ENCODE measurements at places on chromosomes 13 and 19. TPM values are rescaled to one million over a fixed set of nuclear protein-coding genes. Genes with fewer than 3 reads are reported as not detected.

The C3 gene
- not detected for total RNA-seq

DNA sequence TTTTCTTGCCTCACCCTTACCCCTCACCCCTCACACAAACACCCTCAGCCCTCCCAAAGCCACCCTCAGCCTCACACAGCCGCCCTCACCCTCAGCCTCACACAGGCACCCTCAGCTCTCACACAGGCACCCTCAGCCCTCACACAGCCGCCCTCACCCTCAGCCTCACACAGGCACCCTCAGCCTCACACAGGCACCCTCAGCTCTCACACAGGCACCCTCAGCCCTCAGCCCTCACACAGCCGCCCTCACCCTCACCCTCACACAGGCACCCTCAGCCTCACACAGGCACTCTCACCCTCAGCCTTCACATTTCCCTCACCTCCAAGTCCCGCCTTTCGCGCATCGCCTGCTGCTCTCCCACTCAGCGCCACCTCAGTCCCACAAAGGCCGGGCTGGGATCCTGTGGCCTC lies 287 bp upstream of the ZSCAN22 start:
- no peak for DNase-seq

DNA sequence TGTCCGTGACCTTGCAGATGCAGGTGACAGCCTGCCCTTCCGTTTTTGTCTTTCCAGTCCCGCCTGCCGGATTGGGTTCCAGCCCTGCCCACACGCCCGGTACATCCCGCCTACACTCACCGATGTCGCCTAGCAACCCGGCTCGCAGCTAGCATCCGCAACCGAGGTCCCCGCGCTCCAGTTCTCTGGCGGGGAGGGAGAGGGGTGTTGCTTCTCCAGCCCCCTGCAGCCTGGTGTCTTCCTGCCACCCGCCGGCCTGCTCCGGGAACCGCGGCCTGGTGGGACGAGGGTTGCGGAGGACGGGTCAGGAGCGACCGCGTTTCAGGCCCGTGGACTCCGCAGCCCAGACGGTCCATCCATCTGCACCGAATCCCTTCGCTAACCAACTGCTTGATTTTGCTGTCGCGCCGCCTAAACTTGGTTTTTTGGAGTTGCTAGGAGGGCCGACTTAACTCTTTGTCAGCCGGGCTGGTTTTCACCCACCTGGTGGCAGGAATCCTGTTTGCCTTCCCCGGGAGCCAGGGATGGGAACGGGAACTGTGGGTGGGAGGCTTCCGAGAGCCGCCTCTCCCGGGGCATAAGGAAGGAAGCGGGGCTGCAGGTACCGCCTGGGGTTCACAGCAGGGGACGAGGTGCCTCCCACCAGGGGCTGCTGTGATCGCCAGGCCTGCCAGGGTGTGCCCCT lies 15.4 kb upstream of the MATK start:
- peak; percentile 53 for DNase-seq

The SIGLECL1 gene
- total RNA-seq: 2.8 TPM

GRCh38 chr19:38374332-38375097 lies at the start of gene PSMD8:
TSS of gene PSMD8 (plus strand) at chr19:38374571. CDS start at chr19:38374602, 31 bp downstream.
- peak; percentile 98 for DNase-seq

DNA sequence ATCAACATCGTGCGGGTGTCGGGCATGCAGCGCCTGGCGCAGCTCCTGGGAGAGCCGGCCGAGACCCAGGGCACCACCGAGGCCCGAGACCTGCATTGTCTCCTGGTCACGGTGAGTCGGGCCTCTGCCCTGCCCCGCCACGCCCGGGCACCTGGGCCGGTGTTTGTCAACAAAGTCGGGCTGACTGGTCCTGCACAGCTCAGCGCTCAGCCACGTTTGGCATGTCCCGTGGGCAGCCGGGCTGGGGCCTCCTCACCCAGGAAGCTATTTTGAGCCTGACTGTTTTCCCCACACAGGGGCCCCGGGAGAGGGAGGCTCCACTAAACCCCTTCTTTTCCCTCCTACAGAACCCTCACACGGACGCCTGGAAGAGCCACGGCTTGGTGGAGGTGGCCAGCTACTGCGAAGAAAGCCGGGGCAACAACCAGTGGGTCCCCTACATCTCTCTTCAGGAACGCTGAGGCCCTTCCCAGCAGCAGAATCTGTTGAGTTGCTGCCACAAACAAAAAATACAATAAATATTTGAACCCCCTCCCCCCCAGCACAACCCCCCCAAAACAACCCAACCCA lies 1.3 kb downstream of the GADD45B start:
- DNase-seq: no peak

The ZNF490 gene
- total RNA-seq: 11.9 TPM

- no peak for DNase-seq
Observed at GRCh38 chr19:36686365-36687213, 823 bp upstream of the ZNF567 start.

The RDH8 gene
- total RNA-seq: not detected

DNA sequence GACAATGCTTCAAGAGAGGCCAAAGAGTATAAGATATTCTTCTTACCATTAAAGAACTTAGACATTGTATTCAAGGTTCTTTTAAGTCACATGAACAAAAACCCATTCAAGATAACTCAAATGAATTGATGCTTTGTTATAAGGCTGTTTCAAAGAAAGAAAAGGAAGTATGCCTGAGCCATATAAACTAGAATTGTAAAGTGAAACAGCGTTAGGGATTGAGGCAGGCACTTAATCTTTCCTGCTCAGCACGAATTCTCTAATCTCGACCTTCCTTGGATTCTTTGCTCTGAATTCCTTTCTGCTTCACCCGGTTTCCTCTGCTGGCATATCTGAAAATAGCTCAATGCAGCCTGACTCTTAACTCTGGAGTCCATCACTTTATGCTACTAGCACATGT lies 595.4 kb downstream of the DIAPH3 start:
- DNase-seq: no peak

- no peak for DNase-seq
Observed at GRCh38 chr13:112845511-112846144, 123.4 kb upstream of the MCF2L start.

- DNase-seq: no peak
Observed at GRCh38 chr19:17335575-17335974, 920 bp upstream of the ANO8 start.

GRCh38 chr13:50730496-50731351 lies 112.8 kb downstream of the DLEU7 start:
- no peak for DNase-seq

The NLRP7 gene
- 0.69 TPM for total RNA-seq

DNA sequence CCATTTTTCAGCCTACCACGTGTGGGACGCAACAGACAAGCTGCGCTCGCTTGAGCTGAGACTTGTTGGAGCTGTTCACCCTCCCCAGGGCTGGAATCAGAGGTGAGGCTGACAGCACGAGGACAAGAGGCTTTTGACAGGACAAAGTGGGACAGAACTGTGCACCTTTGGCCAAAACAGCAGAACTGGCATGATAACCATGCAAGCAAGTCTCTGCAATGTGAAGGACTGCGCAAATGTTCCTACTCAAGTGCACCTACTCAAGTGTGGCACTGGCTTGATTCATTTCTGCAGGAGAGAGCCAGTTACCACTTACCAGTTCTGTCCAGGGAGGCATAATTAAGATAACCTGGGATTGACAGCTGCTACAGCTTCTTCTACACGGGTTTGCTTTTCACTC lies 62.2 kb upstream of the TM9SF2 start:
- DNase-seq: no peak
